Activated CD8-positive, alpha-beta T cell treated with anti-CD3 and anti-CD28 coated beads for 36 hours (primary cell): ENCODE measurements at places on chromosomes 1 and 21. TPM values are rescaled to one million over a fixed set of nuclear protein-coding genes. Genes with fewer than 3 reads are reported as not detected.

The MYBPH gene
- total RNA-seq, result not detected

The OR2L2 gene
- total RNA-seq, result 0.07 TPM

The GRHL3 gene
- total RNA-seq, result not detected

The NPHS2 gene
- total RNA-seq, result not detected

The NID1 gene
- total RNA-seq, result 0.07 TPM

The SPRR2F gene
- total RNA-seq, result not detected

The UBQLN4 gene
- total RNA-seq, result 36.9 TPM

The PDC gene
- total RNA-seq, result not detected

The UTS2 gene
- not detected for total RNA-seq

The HSPB7 gene
- not detected for total RNA-seq

The S100A7 gene
- total RNA-seq, result not detected

The TP73 gene
- total RNA-seq, result 0.60 TPM

The ZSWIM5 gene
- total RNA-seq, result 0.87 TPM

The VN1R5 gene
- total RNA-seq, result not detected

The PRELP gene
- total RNA-seq, result not detected

The FMO4 gene
- total RNA-seq, result 2.5 TPM

The EBNA1BP2 gene
- total RNA-seq, result 115 TPM

DNA sequence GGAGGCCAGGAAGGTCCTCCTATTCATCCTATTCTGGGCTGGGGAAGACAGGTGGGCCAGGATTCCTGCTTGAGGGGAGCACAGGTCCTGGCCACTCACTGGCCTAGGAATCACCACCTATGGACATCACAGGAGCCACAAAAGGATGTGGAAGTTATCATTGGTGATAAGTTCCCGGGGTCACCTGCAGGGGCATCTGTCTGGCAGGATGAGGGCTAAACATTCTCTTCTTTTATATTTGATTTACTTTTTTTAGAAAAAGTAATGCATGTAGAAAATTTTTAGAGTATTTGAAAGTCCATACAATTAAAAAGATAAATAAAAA lies 33.2 kb upstream of the KIAA0040 start:
- no peak for DNase-seq

DNA sequence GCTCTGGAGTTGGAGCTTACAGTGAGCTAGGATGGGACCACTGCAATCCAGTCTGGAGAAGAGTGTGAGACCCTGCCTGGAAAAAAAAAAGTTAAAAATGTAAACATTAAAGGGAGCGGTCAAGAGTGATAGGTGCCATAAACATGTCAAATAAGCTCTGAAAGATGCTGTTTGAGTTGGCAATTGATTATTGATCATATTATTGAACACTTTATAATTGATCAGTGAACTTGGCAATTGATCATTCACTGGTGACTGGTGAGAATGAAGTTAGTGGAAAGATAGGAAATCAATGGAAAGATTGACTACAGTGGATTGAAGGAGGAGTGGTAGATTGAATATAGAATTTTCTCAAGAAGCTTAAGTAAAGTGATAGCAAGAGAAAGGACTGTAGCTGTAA lies 64.3 kb upstream of the MPC2 start:
- no peak for DNase-seq

DNA sequence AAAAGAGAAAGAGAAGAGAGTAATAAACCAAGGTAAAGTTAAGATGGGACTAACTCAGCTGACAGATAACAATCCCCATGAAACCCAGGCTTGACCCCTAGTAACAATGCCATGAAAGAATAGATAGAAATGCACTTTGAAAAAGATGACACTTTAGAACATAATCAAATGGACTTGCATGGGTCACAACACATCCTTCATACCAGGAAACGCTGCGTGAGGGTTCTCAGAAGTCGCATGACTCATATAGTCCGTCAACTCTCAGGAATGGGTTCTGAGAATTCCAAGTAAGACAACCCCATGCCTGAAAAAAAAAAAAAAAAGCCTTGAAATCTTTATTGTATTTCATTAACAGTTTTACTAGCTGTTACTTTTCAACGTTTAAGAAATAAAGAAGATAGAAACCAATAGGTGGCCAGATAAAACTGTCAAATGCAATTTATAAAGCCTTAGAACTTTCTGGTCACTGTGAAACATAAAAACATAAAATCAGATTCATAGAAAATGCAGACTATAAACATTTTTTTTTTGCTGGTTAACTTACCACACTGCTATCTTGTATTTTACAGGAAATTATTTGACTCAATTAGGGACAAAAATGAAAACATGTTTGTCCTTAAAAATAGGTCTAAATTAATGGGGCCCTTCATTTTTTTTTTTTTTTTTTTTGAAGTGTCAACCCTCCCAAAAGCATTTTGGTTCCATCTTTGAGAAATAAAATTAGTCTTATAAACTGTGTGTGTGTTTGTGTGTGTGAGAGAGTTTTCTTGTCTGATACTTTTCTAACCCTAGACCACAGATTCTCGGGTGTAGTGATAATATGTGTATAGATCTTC lies 202.1 kb downstream of the NCAM2 start:
- DNase-seq, result peak; percentile 62

GRCh38 chr1:58778385-58779000 lies 5.4 kb downstream of the JUN start:
- DNase-seq, result no peak

- DNase-seq, result no peak
Measured at GRCh38 chr1:70945251-70945650, 102.4 kb downstream of the PTGER3 start.

DNA sequence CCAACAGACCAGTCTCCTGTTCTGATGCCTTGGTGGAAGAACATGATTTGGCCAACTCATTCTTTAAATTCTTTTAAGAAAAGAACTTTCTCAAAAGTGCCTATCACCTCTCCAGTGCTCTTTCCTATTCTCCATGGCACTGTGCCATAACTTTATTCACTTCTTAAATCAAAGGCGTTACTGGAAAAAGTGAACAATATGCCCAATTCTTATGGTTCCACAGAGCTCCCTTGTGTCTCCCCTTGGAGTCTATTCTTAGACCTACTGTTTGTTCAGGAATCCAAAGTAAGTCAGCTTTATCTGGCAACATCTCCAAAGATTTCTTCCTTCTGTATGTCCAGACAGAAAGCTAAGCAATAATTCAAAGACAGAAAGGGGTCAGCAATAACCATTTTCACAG lies 111.9 kb upstream of the MAGI3 start:
- DNase-seq, result no peak

GRCh38 chr1:198584163-198584562 lies 43.7 kb upstream of the ATP6V1G3 start:
- DNase-seq, result no peak

GRCh38 chr1:74731399-74732052 lies 1.3 kb downstream of the CRYZ start:
- no peak for DNase-seq

DNA sequence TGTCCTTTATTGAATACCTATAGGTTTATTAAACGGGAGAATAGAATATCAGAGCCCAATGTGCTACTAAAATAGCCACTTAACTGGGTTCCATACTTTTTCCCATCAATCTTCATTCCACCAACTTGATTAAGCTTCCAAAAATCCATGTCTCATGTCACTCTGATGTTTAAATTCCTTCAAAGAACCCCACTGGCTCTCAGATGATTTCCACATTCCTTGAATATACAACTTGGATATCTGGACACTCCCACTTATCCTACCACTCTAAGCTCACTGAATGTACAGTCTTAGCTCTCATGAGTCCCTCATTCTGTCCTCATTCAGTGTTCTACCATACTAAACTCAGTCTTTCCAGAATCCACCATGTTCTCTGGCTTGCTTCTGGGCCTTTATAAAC lies 21.1 kb downstream of the COL11A1 start:
- DNase-seq, result no peak

DNA sequence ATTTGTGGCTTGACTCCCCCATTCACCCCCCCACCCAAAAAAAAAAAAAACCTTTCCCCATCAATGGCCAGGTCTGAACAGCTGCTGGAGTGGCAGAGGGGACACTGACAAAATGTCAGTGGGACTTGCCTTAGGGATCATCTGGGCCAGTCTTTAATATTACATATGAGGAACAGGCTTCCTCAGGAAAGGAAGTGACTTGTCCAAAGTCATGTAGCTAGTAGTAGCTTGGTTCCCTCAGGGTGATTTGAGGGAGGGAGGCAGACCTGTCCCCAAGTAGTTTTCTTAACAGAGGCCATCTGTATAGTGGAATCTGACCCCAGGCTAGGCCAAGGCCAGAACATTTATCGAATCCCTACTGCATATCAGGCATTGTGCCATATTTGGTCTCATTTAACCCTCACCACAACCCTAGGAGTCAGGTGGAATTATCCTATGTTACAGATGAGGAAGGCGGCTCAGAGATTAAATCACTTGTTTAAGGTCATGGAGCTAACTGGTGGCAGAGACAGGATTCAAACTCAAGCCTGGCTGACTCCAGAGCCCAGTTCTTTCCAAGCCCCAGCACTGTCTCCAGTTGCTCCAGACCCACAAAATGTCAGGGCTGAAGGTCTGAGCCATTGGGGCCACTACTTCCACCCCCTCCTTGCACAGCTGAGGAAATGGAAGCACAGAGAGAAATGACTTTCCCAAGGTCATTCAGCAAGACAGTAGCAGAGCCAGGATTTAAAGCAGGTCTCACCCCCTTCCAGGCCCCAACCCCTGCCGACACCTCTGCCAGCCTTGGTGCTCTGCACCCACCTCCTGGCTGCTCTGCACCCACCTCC lies 10.4 kb downstream of the ZBTB7B start:
- DNase-seq, result no peak

DNA sequence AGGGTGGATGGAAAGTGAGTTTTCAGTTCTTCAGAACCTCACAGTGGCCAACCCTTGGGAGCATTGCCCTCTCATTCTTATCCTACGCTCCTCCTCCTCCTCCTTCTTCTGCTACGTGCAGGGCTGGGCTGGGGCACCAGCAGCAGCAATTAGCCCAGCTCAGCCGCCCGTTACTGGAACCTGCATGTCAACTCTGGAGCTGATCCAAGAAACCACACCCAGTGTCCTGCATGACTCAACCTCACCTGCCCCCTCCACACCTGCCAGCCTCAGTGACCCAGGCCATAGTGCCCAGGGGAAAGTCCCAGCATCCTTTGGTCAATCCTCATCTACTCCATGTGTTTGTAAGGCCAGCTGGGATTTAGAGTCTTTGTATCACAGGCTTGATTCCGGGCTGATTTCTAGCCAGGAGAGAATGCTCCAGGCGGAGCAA lies 12.6 kb downstream of the ELF3 start:
- no peak for DNase-seq

- peak; percentile 4 for DNase-seq
Measured at GRCh38 chr1:110433803-110434202, 17.1 kb upstream of the PROK1 start.

DNA sequence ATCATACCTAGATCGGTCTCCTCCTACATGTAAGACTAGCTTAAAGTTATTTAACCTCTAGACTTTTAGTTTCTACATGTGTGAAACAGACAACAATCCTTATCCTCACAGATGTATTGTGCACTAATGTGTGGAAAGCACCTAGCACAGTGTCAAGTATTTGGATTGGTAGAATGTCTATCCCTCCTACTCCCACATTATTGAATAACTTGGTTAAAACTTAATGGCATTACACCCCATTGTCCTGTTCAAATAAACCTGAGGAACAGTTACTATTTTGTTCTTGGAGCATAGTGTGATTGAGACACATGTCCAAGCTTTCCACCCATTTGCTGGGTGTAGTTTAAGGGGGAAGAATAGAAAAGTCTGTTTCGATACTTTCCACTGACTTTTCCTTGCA lies 208.8 kb upstream of the JUN start:
- DNase-seq, result no peak

DNA sequence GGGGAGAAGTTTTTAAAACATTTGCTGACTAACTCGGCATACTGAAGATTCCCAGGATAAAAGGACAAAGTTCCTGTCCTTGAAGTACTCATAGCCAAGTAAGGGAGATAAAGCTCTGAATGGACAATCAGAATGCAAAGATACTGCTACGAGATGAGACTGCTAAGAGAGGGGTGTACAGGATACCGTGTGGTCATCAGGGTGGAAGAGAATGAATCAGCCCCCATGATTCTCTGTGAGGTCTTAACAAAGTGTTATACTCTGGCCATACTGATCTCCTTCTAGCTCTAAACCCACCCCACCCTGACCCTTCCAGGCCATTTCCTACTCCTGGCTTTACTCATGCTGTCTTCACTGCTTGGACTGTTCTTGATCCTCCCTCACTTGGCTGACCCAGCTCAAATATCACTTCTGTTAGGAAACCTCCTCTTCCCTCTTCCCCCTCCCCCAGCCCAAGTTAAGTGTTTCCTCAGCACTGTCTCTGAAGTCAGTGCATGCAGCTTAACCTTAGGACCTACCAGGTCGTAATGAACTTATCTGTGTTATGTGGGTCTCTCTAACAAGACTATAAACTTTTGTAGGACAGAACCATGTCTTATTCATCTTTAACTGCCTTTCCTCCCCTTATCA lies 15.8 kb upstream of the MAGOH start:
- no peak for DNase-seq

- DNase-seq, result no peak
Measured at GRCh38 chr1:42206164-42206563, 41.6 kb upstream of the GUCA2A start.

- DNase-seq, result no peak
Measured at GRCh38 chr1:247401310-247402119, 14.5 kb upstream of the NLRP3 start.

- no peak for DNase-seq
Measured at GRCh38 chr1:184028854-184029623, 8.5 kb downstream of the COLGALT2 start.

- no peak for DNase-seq
Measured at GRCh38 chr1:47898133-47898845, 98.9 kb downstream of the TRABD2B start.

GRCh38 chr1:109474697-109475096 lies 8.4 kb downstream of the SYPL2 start:
- DNase-seq, result no peak

DNA sequence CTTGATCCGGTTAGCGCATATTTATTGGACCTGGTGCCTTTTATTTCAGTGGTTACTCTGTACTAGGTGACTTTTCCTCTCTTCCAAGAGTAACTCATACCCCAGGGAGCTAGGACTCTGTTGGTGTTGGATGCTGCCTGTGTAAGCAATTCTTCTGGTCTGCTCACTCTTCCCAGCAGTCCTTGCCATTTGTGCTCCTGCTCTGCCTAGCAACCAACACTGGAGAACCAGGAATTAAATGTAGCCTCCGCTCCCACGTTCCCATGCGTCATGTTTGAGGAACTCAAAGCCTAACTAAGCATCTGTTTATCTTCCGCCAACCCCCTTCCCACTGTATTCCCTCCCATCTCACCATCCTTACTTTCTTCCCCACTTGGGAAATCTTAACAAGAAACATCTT lies 65.7 kb upstream of the RAVER2 start:
- DNase-seq, result no peak

- no peak for DNase-seq
Measured at GRCh38 chr21:21806711-21807597, 808.7 kb downstream of the NCAM2 start.

GRCh38 chr21:45421846-45422775 lies 17.1 kb downstream of the COL18A1 start:
- no peak for DNase-seq

DNA sequence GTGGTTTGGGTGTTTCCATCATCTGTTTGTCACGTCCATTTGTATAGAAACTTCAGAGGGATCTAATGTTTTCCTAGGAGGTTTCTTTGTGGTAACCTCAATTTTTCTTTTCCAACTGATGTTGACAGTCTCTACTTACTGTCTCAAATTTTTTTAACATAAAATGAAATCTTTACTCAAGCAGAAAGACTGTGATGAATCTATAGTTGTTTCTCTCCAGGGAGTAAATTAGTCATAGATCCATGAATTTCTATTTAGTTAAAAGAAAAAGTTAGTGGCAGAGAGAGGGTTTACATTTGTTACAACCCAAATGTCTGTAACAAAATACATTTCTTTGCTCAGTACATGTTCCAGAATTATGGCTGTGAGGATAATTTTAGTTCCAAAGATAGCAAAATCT lies 161.6 kb downstream of the DISP1 start:
- no peak for DNase-seq
